ENCODE measurements at places on chromosomes 5 and 9. TPM values are rescaled to one million over a fixed set of nuclear protein-coding genes. Genes with fewer than 3 reads are reported as not detected.

Gene CER1
- not detected for total RNA-seq

Gene CEL
- total RNA-seq = 3.0 TPM

Gene TARS1
- 210 TPM for total RNA-seq

Gene KCNN2
- total RNA-seq = not detected

Gene PPIC
- not detected for total RNA-seq

Gene F2RL2
- total RNA-seq = not detected

Gene KIAA1191
- 39.4 TPM for total RNA-seq

- peaks cover 15% of the 10 kb centered on the region for H3K27me3 ChIP-seq
- no peaks in the 10 kb centered on the region for H3K4me1 ChIP-seq
- no peaks in the 10 kb centered on the region for H3K36me3 ChIP-seq
- DNase-seq = no peak
- no peak overlapping the region for H3K4me3 ChIP-seq
- H3K27ac ChIP-seq = no peak overlapping the region
Observed at GRCh38 chr9:124723352-124723751, 47.8 kb downstream of the NR6A1 start.

DNA sequence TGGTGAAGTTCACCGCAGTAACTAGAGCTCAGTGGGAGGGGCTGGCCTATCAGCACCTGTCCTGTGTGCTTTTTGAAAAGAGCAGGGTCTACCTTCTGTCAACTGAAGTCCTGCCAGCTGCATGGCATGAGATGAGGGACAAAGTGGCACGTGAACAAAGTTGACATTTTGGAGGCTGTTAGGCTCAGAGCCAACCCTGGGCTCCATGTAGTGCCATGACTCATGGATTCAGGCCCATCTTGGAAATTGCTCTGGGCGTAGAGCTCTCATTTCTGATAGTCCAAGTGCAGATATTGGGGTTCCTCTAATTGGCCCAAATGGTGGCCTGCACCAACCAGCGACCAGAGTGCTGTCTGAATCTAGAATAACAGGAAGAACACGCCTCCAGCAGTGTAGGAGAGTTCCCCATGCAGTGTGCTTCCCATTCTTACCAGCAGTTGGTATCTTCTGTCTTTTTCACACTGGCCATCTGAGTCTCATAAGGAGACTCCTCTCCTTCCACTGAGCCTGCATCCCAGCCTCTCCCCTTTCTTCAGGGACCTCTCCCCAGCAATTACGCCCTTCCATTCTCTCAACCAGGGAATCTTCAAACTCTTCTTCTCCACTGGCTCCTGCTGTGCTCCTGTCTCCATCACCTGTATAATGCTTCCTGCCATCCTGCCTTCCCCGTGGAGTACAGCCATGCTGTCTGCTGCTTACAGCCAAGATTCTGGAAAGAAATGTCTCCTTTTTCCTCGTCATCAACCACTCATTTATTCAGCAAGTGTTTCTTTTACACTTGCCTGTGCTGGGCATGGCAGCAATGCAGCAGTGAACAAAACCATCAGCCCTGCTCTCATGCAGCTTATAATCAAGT, 30.4 kb downstream of the IRF1 start:
- no peak for DNase-seq
- no peak overlapping the region for H3K4me3 ChIP-seq
- H3K36me3 ChIP-seq = peaks cover 28% of the 10 kb centered on the region
- H3K27ac ChIP-seq = peak overlapping the region; percentile 94
- no peaks in the 10 kb centered on the region for H3K27me3 ChIP-seq
- peaks cover 88% of the 10 kb centered on the region for H3K4me1 ChIP-seq

GRCh38 chr9:110545705-110546104, 33.8 kb downstream of the SVEP1 start:
- H3K27me3 ChIP-seq = no peaks in the 10 kb centered on the region
- DNase-seq = no peak
- no peak overlapping the region for H3K27ac ChIP-seq
- no peaks in the 10 kb centered on the region for H3K4me1 ChIP-seq
- H3K4me3 ChIP-seq = no peak overlapping the region
- H3K36me3 ChIP-seq = no peaks in the 10 kb centered on the region

DNA sequence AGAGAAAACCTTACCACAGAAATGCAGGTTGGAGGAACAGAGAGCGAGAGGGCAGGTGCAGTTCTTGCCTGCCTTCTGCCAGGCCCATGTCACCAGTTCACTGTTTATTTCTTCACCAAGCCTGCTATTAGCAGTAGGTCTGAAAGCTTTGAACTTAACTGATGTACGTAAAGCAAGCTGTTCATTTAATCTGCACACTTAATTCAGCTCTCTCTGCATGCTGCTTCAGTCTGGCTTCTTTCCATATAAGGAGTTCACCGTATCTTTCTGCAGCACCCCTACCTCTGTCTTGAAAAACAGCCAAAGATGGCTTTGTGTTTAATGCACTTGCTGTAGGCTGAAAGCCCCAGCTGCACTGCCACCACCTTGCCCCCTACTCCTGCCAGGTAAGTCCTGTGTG, 205.1 kb downstream of the RAB3C start:
- H3K4me1 ChIP-seq = peaks cover 2% of the 10 kb centered on the region
- H3K27me3 ChIP-seq = peaks cover 11% of the 10 kb centered on the region
- H3K36me3 ChIP-seq = no peaks in the 10 kb centered on the region
- H3K4me3 ChIP-seq = no peak overlapping the region
- no peak overlapping the region for H3K27ac ChIP-seq

- H3K36me3 ChIP-seq = no peaks in the 10 kb centered on the region
- peaks cover 19% of the 10 kb centered on the region for H3K27me3 ChIP-seq
- DNase-seq = no peak
Observed at GRCh38 chr9:32589083-32589723, 16.2 kb upstream of the NDUFB6 start.

GRCh38 chr9:105928416-105928815, 234.1 kb downstream of the TMEM38B start:
- no peak overlapping the region for H3K27ac ChIP-seq
- no peaks in the 10 kb centered on the region for H3K4me1 ChIP-seq
- no peak overlapping the region for H3K4me3 ChIP-seq
- DNase-seq = no peak

- no peaks in the 10 kb centered on the region for H3K4me1 ChIP-seq
- H3K27me3 ChIP-seq = peaks cover 4% of the 10 kb centered on the region
- no peak overlapping the region for H3K27ac ChIP-seq
- H3K36me3 ChIP-seq = no peaks in the 10 kb centered on the region
- H3K4me3 ChIP-seq = no peak overlapping the region
- no peak for DNase-seq
Observed at GRCh38 chr9:134634176-134634575, 7.4 kb upstream of the COL5A1 start.

DNA sequence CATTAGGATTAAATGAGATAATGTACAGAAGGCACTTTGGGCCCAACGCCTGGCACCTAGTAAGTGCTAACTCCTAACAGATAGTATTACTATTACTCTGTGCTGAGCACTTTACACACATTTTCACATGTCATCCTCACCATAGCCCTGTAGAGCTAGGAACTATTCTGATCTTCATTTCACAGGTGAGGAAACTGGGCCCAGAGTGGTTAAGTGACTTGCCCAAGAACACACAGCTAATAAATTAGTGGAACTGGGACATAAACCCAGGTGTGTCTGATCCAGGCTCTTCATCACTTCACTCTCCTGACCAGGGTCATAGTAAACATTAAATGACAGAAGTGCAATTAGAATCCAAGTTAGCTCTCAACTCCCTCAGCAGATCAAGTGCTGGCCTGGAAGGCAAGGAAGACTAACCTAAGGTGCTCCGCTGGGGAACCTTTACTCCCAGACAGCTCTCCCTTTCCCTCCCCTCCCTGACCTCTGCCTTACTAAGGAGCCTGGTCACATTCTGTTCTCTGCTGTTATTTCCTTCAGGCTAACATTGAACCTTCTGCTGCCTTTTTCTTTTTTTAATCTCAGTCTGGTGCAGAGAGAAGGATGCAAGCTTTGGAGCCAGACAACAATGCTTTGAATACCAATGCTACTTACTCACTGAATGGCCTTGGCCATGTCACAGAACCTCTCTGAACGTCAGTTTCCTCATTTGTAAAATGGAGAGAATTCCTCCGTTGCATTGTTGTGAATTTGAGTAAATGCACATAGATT, 4.1 kb upstream of the ADRA1B start:
- DNase-seq = no peak
- no peaks in the 10 kb centered on the region for H3K36me3 ChIP-seq
- no peak overlapping the region for H3K4me3 ChIP-seq
- no peak overlapping the region for H3K27ac ChIP-seq
- peaks cover 5% of the 10 kb centered on the region for H3K4me1 ChIP-seq

GRCh38 chr5:123610665-123611405, 98.9 kb downstream of the CSNK1G3 start:
- peaks cover 8% of the 10 kb centered on the region for H3K4me1 ChIP-seq
- peak overlapping the region; percentile 8 for H3K27ac ChIP-seq
- DNase-seq = peak; percentile 28

DNA sequence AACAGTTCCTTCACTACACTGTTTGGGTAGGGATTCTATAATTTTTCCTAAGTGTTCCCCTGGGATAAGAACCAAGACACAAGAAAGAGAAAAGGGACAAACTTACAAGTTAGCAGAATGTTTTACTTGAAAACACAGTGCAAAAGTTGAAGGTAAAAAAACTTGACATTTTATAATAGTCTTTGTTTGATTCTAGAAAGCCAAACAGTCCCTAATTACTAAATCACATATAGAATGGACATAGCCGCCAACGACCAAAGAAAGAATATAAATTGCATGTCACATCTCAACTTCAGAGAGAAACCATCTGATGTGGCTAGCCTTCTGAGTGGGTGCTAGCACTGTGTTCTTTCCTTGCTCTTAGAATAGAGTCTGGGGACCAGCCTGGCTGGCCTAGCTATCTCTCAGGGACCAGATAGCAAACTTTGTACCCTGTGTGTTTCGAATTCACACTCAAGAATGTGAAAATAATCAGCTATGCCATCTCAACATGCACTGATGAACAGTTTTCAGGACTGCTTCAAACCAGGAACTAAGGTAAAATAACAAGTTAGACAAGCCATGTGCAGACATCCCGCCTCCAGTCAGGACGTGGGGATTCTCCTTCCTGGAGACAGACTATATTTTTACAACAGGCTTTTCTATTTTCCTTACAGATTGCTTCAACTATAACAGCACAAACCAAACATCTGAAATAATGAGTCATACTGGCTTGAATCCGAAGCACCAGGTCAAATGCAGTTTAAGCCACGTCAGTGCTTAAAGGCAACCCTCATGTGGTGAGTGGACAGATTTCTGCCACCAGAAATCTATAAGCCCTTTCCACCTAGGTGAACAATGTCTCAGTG, 53.7 kb downstream of the LHFPL2 start:
- peaks cover 7% of the 10 kb centered on the region for H3K27me3 ChIP-seq
- no peaks in the 10 kb centered on the region for H3K36me3 ChIP-seq
- no peak overlapping the region for H3K4me3 ChIP-seq
- no peaks in the 10 kb centered on the region for H3K4me1 ChIP-seq
- DNase-seq = no peak
- H3K27ac ChIP-seq = no peak overlapping the region

- DNase-seq = no peak
- H3K4me1 ChIP-seq = peaks cover 18% of the 10 kb centered on the region
- no peak overlapping the region for H3K4me3 ChIP-seq
Observed at GRCh38 chr9:71876829-71877228, 34.2 kb downstream of the ABHD17B start.

- H3K36me3 ChIP-seq = peaks cover 12% of the 10 kb centered on the region
- no peaks in the 10 kb centered on the region for H3K4me1 ChIP-seq
- no peak for DNase-seq
- H3K4me3 ChIP-seq = no peak overlapping the region
Observed at GRCh38 chr5:54080831-54081230, 229.5 kb downstream of the ARL15 start.

DNA sequence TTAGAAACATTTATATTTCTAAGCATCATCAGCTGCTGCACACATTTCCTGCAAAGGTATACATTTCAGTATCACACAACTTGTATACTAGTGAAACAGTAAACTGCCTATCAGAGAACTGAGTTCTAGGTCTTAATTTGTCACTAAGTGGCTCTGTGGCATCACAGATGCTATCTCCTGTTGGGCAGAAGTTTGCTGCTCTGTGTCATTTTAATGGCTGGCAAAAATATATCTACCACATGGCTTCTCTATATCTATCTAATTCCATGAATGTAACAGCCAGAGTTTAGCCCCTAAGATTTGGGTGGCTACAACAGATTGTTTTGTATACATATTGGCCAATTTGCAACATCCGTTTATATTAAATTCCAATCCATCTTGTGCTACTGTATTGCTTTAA, 1231.9 kb upstream of the C9orf72 start:
- H3K27me3 ChIP-seq = no peaks in the 10 kb centered on the region
- no peak overlapping the region for H3K27ac ChIP-seq
- no peak overlapping the region for H3K4me3 ChIP-seq
- no peaks in the 10 kb centered on the region for H3K36me3 ChIP-seq
- no peaks in the 10 kb centered on the region for H3K4me1 ChIP-seq

- H3K27ac ChIP-seq = no peak overlapping the region
- peaks cover 7% of the 10 kb centered on the region for H3K27me3 ChIP-seq
- no peaks in the 10 kb centered on the region for H3K4me1 ChIP-seq
- no peaks in the 10 kb centered on the region for H3K36me3 ChIP-seq
- no peak for DNase-seq
- no peak overlapping the region for H3K4me3 ChIP-seq
Observed at GRCh38 chr9:134898319-134898718, 17.7 kb downstream of the FCN2 start.

DNA sequence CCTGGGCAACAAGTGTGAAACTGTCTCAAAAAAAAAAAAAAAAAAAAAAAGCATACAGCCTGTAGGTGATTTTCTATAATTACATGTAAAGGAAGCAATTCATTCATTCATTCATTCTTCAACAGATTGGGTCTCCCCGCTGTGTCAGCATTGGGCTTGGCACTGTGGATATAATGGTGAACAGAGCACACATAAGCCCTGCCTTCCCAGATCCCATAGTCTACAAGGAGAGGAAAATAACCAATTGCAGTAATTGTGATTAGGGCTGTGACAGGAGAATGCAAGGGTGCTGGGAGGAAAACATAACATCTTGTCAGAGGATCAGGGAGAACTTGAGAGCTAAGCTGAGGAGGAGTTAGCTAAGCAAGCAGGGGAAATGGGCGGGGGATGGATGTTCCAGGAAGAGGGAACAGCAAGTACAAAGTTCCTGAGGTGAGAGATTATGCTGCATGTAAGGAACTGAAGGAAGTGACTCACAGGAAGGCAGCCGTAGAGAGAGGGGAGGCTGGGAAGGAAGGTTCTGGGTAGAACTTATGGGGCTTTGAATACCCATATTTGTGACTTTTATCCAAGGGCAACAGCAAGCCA, 24.0 kb upstream of the KLF9 start:
- H3K36me3 ChIP-seq = no peaks in the 10 kb centered on the region
- no peak overlapping the region for H3K27ac ChIP-seq
- DNase-seq = no peak

GRCh38 chr9:133048595-133048994, 13.2 kb upstream of the CEL start:
- H3K36me3 ChIP-seq = peaks cover 34% of the 10 kb centered on the region
- peaks cover 7% of the 10 kb centered on the region for H3K4me1 ChIP-seq
- no peak overlapping the region for H3K27ac ChIP-seq
- peak; percentile 54 for DNase-seq
- H3K27me3 ChIP-seq = no peaks in the 10 kb centered on the region

- H3K4me3 ChIP-seq = no peak overlapping the region
- peaks cover 14% of the 10 kb centered on the region for H3K27me3 ChIP-seq
- no peaks in the 10 kb centered on the region for H3K4me1 ChIP-seq
- H3K27ac ChIP-seq = no peak overlapping the region
- DNase-seq = no peak
- H3K36me3 ChIP-seq = no peaks in the 10 kb centered on the region
Observed at GRCh38 chr9:87109851-87110250, 162.5 kb upstream of the GAS1 start.

GRCh38 chr5:154501566-154501965, 23.5 kb upstream of the HAND1 start:
- H3K4me1 ChIP-seq = peaks cover 3% of the 10 kb centered on the region
- no peak overlapping the region for H3K4me3 ChIP-seq
- H3K27ac ChIP-seq = no peak overlapping the region
- peaks cover 19% of the 10 kb centered on the region for H3K27me3 ChIP-seq

All from activated CD8-positive, alpha-beta T cell treated with anti-CD3 and anti-CD28 coated beads for 36 hours (primary cell).